ENCODE measurements at places on chromosomes 2 and 18.

GRCh38 chr2:98524168-98524567 is 79.5 kb downstream of the INPP4A start:
- no peak for DNase-seq

DNA sequence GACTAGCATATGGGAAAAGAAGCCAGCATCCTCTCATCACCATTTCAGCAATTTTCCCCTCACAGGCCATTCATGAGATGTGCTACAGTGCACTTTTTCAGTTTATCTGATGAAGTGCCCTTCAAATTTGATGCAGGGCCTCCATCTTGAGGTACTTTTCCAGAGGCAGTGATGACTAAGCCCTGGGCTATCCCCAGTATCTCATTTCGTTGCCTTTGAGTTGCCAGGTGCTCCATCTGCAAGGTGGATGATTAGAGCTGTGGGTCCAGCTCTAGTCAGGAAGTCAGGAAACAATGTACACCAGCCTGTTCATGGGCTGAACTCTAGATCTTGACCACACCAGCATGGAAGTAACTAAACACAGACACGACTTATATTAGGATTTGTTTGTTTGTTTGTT is 425.2 kb downstream of the METTL4 start:
- DNase-seq: no peak

DNA sequence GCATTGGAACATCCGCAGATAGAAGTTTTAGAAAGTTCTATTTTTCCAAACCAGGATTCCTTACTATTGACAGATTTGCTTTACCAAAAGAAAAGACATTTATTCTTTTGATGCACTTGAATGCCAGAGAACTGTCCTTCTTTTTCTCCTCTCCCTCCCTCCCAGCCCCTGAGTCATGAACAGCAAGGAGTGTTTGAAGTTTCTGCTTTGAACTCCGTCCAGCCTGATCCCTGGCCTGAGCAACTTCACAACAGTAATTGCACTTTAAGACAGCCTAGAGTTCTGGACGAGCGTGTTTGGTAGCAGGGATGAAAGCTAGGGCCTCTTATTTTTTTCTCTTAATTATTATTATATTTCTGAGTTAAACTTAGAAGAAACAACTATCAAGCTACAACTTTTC is 33.6 kb downstream of the APCDD1 start:
- DNase-seq: no peak

- DNase-seq: peak; percentile 80
Observed at GRCh38 chr2:152335016-152335725, at the start of gene FMNL2. Gene FMNL2 (plus strand): TSS chr2:152335174.

- no peak for DNase-seq
Observed at GRCh38 chr2:33532146-33532545, 55.7 kb downstream of the RASGRP3 start.

DNA sequence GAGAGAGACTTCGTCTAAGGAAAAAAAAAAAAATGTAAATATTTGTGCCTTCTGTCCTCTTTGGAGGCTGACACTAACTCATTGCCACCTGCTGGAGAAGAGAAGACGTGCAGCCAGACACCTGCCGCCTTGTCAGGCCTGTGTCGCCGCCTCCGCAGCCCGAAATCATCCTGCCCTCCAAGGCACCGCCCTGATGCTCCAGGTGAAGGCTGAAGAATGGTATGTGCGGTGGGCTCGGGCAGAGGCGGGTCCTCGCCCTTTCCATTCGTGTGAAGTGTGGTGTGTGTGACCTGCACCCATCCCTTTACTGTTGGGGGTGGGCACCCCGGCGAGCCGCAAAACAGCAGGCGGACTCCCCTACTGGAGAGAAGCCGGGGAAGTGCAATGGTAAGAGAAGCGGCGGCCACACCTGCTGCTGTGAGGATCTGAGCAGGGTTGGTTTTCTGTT is 60.4 kb downstream of the FAM161A start:
- DNase-seq: peak; percentile 73

GRCh38 chr18:40259115-40259835 is 1695.8 kb upstream of the PIK3C3 start:
- no peak for DNase-seq

GRCh38 chr2:218855305-218856166 is 4.1 kb upstream of the WNT6 start:
- DNase-seq: no peak

GRCh38 chr2:239042551-239043320 is 194.9 kb downstream of the TWIST2 start:
- no peak for DNase-seq

GRCh38 chr18:62372156-62372555 is 47.0 kb downstream of the TNFRSF11A start:
- DNase-seq: no peak

DNA sequence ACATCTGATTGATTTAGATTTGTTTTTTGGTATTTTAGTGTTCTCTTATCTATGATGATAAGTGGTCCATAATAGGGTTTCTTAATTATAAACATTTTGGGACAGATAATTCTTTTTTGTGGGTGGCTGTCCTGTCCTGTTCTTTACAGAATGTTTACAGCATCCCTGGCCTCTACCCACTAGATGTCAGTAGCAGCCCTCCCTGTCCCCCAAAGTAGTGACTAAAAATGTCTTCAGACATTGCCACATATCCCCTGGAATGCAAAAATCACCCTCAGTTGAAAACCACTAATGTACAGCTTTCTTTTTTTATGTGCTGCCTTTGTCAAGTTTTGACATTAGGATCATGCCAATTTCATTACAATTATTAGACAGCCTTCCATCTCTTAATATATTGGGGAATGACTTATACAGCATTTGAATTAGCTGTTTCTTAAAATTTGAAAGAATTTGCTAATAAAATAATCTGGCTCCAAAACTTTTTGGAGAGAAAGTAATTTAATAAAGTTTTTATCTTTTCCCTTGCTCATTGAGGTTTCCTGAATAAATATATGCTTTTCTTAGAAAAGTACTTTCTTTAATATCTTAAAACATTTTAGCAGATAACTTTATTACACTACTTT is 19.5 kb downstream of the WIPF1 start:
- peak; percentile 23 for DNase-seq

- no peak for DNase-seq
Observed at GRCh38 chr2:3631161-3631850, 26.7 kb upstream of the ALLC start.

DNA sequence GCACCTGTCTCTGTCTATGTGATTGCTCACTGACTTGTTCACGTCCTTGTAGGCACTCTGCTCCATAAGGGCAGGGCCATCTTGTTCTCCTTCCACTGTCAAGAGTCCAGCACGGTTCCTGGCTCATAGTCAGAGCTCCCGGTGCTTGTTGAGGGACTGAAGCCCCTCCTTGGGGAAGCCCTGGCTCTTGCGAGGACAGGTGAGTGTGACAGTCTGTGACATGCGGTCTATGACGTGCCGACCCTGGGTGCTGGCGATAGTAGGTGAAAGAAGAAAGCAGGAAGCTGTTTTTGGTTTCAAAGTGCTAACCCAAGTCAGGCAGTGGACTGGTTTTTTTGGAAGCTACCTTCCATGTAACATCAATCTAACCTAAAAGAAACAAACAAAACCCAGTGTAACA is 18.8 kb downstream of the TSHZ1 start:
- DNase-seq: no peak

GRCh38 chr2:229118927-229119326 is 152.2 kb downstream of the PID1 start:
- no peak for DNase-seq

GRCh38 chr18:526681-527080 is 26.2 kb upstream of the COLEC12 start:
- no peak for DNase-seq

GRCh38 chr2:170717599-170717963 is 2.4 kb downstream of the SP5 start:
- DNase-seq: no peak

GRCh38 chr2:121483846-121484245 is 46.8 kb upstream of the RNU4ATAC start:
- DNase-seq: no peak

DNA sequence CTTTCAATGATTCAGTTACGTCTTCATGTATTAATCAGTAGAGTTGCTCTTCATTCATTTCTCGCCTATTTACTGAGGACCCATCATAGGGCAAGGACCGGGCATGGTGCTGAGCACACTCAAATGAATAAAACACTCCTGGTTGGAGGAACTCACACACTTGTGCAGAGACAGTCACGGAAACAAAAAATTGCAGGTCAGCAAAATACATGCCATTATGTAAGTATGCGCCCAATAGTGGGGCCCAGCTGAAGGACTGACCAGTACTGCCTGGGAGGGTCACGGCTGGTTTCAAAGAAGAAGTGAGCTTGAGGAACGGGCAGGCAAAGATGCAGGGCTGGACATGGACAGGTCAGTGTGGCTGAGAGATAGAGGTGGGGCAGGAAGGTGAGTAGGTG is 102.9 kb downstream of the DDX1 start:
- no peak for DNase-seq

- no peak for DNase-seq
Observed at GRCh38 chr2:27911458-27912210, 21.1 kb downstream of the BABAM2 start.

DNA sequence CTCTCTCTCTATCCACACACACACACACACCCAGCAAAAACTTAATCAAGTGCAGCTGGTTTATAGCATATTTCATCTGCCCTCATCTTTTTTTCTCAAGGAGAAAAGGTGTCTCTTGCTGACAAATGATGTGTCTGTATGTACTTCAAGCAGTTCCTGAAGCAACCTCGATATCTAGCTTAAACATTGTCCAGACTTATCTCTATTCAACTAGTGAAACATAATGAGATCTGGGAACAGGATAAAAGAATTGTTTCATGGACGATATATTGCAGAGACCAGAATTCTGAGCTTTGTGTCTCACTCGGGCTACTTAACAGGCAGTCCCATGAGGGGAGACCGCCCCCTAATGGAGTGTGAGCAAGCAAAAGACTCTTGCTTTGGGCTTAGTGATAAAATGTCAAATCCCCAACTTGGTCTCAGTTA is 929.2 kb upstream of the SOX11 start:
- no peak for DNase-seq

GRCh38 chr2:164771897-164772296 is 69.7 kb downstream of the COBLL1 start:
- DNase-seq: no peak

DNA sequence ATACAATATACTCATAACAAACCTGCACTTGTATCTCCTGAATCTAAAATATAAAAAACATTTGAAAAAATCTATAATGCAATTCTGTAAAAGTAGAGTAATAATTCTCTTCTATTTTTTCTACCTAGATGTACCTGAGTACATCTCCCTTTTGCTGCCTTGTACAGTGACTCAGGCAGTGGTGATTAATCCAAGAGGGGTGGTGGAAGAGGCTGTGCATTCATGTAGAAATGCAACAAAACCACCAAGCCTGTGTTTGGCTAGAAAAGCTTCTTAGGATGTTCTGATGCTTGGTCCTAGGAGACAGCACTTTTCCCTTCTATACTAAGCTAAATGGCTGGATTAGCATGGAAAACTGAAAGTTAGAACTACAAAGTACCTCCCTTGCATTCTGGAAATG is 245.8 kb downstream of the DPP10 start:
- no peak for DNase-seq

GRCh38 chr2:236855176-236855865 is 230.4 kb upstream of the COPS8 start:
- no peak for DNase-seq

DNA sequence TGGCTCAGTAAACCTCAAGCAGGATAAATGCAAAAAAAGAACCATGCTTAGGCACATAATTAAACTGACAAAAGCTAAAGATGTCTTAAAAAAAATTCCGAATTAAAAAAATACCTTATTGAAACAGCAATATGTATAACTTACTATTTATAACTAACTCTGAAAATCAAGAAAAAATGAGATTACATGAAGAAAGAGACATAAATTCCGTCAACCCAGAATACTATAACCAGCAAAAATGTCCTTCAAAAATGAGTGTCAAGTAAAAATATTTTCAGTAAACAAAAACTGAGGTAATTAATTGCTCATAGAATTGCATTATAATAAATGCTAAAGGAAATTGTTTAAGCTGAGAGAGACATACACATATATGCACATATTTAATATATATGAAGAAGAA is 474.5 kb upstream of the SYT4 start:
- no peak for DNase-seq

DNA sequence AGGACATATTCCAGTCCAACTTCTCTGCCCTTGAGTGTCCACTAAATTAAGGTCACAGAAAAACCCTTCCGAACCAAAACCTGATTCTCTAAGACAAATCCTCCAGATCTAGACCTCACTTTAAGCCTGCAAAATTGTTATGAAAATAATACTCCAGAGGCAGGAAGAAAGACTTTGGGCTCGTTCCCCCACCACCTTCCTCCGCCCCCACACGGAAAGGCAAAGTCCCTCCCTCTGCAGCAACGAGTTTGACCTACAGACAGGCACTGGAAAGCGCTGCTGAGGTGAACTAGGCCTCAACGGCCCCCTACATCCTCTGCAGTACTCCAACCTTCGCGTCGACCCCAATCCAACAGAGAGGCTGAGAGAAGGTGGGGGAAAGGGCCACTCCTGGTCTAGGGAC is 808 bp downstream of the ATP5MC3 start:
- DNase-seq: peak; percentile 78

- no peak for DNase-seq
Observed at GRCh38 chr2:42167458-42167857, 1.7 kb upstream of the EML4 start.

DNA sequence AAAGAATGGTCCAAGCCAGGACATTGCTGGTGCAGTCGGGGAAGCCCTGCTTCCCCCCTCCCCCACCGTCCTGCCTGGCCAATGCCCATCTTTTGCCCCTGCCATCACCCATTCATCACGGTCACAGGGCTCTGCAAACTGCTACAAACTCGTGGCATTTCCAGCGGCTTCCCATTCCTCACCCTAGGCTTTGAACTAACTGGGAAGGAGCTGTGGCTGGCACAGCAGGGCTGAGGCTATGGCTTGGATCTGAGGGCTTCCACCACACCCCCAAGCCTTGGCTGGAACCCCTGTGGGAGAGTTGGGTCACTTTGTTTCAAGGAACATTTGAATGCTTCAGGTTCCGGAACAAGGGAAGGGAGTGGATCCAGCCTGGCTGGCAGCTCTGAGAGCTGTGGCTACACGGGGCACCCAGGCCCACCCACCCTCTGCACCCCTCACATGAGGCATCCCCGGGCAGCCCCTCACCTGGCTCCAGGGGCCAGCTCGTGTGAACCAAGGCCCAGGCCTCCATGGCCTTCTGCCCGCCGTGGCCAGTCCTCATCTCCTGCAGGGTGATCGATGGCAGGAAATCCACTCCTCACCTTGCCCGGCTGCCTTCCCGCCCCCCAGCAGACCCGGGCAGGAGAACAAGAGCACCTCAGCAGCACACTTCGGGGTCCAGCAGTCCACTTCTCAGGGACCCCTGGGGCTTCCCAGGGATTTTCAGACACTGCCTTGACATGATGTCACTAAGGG is 58.8 kb upstream of the OTOS start:
- no peak for DNase-seq

Measured in small intestine (tissue), 16 donors.